ENCODE measurements at places on chromosomes 4 and X.

DNA sequence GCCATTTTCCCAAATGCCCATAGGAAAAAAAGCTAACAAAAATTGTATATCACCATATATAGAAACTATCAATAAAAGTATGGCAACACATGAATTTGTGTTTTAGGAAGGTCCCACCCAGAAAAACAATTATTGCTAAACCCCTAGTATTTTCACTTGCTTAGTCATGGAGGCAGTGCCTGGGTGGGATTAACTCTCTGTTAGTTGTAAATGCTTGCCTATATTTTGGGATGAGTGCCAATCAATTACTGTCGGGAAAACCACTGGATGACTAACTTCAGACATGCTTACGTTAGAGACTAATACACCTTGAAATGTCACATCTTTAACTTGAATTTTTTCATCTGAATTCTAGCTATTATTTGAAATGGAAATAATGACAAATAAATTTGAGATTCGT, 33.9 kb downstream of the TMPRSS11A start:
- no peak for DNase-seq

DNA sequence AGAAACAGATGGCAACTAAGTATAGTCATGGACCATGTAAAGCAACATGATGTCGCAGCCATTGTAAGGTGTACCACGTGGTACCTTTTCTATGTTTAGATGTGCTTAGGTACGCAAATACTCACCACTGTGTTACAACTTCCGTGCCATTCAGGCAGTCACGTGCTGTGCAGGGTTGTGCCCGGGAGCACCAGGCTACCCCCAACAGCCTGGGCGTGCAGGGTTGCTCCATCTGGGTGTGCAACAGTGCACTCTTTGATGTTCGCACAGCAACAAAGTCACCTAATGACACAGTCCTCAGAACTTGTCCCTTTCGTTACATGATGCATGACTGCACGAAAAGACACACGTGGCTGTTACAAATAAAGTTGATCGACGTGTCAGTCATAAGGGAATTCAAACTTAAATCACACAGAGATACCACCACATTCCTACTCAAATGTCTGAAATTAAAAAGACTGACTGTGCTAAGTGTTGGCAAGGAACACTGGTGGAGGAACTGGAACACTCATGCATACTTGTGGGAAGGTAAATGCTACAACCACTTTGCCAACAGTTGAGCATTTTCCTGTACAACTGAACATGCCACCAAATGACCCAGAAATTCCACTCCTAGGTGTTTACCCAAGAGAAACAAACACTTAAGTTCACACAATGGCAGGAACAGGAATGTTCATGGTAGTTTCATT, 24.3 kb downstream of the CPLX1 start:
- DNase-seq, result no peak

DNA sequence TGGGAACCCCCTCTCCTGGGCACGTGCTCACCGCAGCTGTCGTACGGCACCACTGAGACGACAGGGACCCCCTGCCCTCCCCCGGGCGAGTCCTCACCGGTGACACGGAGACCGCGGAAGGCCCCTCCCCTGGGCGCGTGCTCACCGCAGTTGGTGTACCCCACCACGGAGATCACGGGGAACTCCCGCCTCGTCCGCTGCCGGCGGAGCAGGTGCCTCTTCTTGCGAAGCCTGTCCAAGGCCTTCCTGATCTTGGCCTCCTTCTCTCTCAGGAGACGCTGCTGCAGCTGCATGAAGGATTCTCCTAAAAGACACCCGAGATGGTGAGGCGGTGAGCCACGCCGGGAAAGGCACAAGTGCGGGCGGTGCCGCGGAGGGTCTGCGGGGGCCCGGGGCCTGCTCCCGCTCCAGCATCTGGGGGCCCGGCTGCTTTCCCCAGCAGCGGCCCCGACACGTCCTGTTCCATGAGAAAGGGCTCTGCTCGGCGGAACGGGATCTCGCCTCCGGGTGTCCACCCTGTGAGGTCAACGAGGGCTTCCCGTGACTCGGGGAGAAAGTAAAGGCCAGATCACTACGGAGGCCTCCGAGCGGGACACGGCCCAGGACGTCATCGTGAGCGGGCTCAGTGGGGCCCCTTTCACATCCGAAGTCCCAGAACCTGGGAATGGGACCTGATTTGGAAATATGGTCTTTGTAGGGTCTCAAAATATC, 5.8 kb downstream of the GTPBP6 start:
- no peak for DNase-seq

DNA sequence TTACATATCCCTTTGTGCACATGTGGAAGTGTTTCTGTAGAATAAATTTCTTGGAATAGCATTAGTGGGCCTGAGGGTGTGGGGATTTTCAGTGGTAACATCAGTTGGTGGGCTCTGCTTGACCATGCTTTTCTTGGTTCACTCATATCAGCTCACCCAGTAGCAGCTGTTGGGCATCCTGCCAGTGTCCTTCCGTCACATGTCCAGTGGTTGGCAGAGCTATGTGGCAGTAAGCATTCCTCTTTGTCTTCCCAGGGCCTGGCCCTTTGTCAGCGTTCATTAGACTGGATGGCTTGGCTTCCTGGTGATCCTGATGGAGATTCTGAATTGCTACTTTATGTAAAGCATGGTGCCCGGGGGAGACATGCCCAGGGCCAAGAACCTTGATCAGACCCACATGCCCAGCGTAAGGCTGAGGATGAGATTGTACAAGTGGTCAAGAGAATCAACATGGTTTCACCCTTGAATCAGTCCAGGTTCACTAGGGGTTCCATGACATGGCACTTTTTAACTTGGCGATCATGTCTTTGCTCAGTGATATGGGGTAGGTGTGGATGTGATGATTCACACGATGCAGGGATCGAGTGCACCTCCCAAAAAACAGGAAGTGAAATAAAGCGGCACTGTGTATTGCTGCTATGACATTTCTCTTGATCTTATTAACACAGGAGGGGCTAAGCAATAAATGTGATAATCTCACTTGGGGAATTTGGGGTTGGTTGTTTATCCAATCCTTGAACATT, 72.1 kb upstream of the IGFBP7 start:
- no peak for DNase-seq

- no peak for DNase-seq
Observed at GRCh38 chrX:13007519-13008188, 32.7 kb downstream of the TMSB4X start.

GRCh38 chr4:174578366-174578765, 56.1 kb upstream of the HPGD start:
- DNase-seq, result no peak

- no peak for DNase-seq
Observed at GRCh38 chr4:128916832-128917231, 107.3 kb downstream of the JADE1 start.

DNA sequence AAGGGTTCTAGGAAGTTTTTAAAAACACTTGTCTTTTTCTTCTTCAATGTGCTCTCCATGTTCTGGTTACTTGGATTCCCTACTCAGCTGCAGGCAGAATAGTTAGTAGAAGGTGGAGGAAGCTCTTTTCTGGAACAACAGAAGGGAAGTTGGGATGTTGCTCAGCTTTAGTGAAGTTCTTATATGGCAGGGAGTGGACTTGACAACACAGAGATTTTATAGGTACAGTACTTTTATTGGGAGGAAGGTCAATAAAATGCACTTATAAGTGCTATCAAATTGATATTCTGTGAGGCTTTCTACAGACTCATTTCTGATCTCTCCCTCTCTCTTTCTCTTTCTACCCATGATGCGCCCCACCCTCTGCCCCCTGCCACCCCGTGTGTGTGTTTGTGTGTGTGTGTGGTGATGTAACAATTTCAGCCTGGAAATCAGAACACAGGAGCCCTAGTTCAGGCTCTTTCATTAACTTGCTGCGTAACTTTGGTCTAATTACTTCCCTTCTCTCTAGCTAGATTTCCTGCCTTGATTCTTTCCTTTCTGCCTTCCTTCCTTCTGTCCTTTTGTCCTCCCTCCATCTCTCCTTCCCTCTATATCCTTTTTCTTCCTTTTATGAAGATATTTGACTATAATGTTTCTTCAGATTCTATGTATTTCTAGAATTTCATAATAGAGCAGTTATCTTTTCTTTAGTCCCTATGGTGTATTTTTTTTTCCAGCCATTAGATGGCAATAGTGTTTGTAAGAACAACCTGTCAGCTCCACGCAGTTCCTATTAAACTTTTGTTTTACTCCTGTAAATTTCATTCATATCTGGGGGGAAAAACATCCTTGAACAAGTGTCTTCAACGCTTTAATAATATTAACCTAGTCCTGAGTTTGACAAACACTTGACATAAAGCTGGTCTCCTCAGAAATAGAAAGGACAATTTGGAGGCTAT, 37.1 kb downstream of the HEPH start:
- DNase-seq, result no peak

DNA sequence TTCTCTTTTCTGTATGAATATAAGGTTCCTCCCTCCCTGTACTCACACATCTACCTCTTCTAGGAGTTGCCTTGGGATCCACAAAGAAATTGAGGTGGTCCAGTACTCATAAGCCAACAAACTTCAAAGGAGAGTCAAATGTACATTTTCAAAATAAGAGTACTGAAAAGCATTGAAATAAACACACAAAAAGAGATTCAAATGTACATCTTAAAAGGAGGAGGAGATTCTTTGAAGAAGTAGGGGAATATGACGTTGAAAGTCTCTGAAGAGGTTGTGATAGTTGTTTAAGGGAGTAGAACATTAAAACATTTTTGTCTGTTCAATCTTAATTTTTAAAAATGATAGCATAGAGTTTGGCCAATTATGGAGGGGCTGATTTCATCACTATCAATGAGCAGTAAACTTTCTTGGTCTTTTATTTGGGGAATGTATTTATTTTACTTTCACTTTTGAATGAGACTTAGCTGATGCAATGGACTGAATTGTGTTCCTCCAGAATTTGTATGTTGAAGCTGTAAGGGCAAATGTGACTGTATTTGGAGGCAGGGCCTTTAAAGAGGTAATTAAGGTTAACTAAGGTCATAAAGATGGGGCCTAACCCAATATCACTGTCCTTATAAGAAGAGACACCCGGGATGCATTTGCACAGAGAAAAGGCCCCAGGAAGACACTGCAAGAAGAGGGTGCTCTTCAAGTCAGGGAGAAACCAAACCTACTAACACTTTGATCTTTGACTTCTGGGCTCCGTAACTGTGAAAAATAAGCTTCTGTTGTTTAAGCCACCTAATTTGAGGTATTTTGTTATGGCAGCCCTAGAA, 226.3 kb upstream of the PGRMC2 start:
- no peak for DNase-seq

- DNase-seq, result no peak
Observed at GRCh38 chr4:112646632-112647537, 9.9 kb downstream of the LARP7 start.

DNA sequence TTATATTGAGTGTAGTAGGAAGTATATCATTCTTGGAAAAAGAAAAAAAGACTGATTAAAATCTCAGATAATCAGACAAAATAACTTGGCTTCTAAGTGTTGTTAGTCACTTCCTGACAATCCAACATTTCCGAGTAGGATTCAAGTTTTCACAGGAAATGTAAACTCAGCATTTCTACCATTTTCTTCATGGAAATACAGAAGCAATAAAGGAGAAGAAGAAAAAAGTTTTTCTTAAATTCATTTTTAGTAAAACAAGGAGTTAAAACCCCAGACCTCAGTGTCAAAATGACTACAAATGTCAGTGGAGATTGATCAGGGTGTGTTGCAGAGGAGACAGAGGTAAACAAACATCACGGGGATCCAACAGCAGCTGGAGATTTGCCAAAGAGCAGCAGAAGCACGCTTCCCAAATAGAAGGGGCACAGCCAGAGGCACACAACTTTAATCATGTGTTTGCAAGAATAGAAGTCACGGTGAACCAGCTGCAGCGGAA, 129.3 kb upstream of the FAM9B start:
- no peak for DNase-seq

DNA sequence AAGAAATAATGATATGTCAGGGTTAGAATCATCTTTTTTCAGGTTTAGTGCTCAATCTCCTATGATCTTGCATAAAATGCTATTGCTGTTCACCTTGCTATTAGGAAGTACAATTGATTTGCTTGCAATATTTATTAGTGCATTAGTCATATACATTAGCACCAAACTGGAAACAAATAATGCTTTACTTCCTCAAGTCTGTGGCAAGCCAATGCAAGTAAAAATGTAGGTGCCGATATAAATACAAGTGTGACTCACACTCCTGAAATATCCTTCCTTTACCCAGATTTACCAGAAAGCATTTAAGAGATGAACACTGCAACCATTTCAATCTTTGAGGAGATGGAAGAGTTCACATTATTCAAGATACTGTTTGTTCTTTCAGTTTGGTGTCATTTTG, 1487.7 kb upstream of the ADGRL3 start:
- no peak for DNase-seq

GRCh38 chrX:66544181-66544580, 94.7 kb downstream of the EDA2R start:
- DNase-seq, result no peak

GRCh38 chr4:19213388-19213787, 1038.3 kb upstream of the SLIT2 start:
- no peak for DNase-seq

GRCh38 chr4:169269916-169270809, 593 bp downstream of the SH3RF1 start:
- no peak for DNase-seq

DNA sequence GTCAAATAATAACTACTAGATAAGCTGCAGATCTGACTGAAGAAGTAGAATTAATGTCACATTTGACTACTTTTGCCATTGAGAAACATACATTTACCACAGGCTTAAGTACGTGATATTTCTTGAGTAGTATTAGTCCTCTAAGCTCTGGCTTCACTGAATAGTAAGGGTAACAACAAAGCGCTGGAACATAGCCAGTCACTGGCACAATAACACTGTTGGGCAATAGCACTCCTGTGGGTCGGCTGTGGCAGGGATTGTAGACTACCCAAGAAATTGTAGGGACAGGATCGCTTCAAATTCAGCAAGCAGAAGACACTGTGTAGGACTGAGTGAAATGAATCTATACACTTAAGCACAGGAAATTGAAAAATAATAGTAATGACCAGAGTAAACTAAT, 27.1 kb upstream of the IL15 start:
- no peak for DNase-seq

DNA sequence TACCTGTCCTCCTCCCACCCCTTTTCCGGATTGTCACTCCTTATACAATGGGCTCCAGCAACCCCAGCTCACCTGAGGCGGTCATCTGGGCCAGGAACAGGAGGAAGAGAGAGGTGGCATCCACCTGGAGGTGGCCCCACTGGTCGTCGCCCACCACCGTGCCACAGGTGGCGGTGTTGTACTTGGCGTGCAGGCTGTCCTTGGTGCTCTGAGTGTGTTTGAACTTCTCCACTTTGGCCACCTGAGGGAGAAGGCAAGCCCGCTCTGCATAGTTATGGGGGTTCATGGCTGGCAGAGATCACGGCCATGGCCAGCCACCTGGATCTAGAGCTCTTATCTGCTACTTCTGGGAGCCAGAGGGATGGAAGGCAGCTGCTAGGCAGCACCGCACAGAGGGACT, 32.9 kb downstream of the PHKA2 start:
- no peak for DNase-seq

GRCh38 chr4:158913766-158914165, 144.9 kb downstream of the FNIP2 start:
- DNase-seq, result no peak
